Vagina (tissue), 2 donors: ENCODE measurements at places on chromosomes 4 and X.

GRCh38 chrX:13996650-13997049, 33.0 kb downstream of the GEMIN8 start:
- DNase-seq = no peak

- no peak for DNase-seq
These were observed 25.3 kb downstream of the FAM47E start for GRCh38 chr4:76276813-76277212.

GRCh38 chr4:17613761-17614415, 553 bp upstream of the MED28 start:
- no peak for DNase-seq

- no peak for DNase-seq
These were observed 164.3 kb upstream of the GPC4 start for GRCh38 chrX:133579631-133580030.

GRCh38 chrX:7987160-7988012, 60.2 kb upstream of the PNPLA4 start:
- no peak for DNase-seq

- no peak for DNase-seq
These were observed 9.2 kb upstream of the SLC25A43 start for GRCh38 chrX:119389871-119390501.

GRCh38 chrX:16664074-16664473, 14.1 kb downstream of the S100G start:
- no peak for DNase-seq

GRCh38 chr4:52036886-52037530, 1.1 kb downstream of the SGCB start:
- no peak for DNase-seq

- DNase-seq = no peak
These were observed 123.7 kb downstream of the AFF1 start for GRCh38 chr4:87058356-87059073.

- no peak for DNase-seq
These were observed 145.4 kb upstream of the LCORL start for GRCh38 chr4:18166925-18167324.

GRCh38 chr4:145566768-145567167, 52.4 kb upstream of the MMAA start:
- DNase-seq = no peak

- DNase-seq = no peak
These were observed 234.2 kb upstream of the RPS6KA3 start for GRCh38 chrX:20500949-20501348.

DNA sequence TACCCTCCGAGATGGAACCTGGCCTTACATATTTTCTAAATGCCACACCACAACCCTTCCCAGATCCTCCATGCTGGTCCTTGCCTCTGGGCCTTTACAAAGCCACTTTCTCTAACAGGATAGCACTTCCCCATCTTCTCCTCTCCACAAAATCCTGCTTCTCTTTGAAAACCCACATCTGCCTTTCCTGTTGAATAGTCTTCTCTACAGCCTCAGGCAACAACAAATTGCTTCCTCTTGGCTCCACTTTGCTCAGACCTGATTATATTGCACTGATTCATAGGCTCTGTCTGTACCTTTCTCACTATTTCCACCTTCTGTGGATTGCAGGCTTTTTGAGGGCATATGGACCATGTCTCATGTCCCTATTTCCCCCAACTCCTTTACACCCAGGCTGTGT, 203.7 kb upstream of the MBNL3 start:
- DNase-seq = no peak

DNA sequence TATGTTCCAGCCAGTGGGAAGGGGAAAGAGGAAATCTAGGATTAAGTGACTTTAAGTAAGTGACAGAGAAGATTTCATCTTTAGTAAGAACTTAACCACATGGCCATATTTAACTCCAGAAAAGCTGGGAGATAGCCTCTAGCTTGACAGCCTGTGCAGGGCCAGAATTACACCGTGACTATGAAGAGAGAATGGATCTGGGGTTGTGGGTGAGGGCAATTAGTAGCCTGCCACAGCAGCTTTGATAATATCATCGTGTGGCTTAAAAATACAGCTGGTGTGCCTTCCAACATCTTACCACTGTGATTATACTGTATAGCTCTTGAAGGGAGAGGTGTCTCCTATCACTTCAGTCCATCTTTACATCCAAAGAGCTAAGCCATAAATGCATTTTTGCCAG, 57.6 kb upstream of the TBC1D9 start:
- no peak for DNase-seq

DNA sequence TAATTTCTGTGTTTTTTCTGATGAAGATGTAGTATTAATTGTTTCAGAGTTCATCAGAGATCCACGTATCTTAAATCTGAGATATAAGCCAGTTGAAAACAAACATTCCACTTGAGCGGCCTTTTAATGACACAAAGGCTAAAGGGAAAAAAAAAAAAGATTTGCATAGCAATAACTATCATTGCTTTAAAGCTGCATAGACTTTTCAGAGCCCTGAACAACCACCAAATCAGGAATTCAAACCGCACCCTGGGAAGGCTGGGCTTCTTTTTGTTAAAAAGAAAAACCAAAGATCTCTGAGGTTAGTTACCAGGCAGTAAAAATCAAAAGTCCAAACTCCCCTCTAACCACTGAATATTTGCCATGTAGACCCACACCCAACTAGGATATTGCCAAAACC, 206.0 kb downstream of the HHIP start:
- no peak for DNase-seq

GRCh38 chr4:153785910-153786721, 2.8 kb downstream of the SFRP2 start:
- DNase-seq = no peak

- no peak for DNase-seq
These were observed 1.2 kb downstream of the TAF1 start for GRCh38 chrX:71367396-71367795.

DNA sequence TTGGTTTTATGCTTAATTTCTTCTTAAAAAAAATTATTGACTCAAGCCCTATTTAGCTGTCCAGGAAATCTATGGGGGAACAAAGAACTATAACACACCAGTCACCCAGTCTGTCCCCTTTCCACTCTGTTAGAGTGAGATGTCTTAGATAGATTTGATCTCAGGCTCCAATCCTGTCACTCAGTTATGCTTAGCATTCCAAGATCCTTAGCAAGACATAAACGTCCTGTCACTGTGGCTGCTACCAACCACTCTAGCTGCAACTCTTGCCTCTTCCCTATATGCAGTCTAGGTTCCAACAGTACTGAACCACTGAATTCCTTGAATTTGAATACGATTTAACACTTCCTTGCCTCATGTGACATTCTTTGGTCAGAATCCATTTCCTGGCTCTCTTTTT, 241.9 kb upstream of the NWD2 start:
- DNase-seq = no peak

GRCh38 chr4:82248903-82249632, 124.7 kb downstream of the HNRNPD start:
- DNase-seq = no peak

GRCh38 chrX:153551135-153551534, 33.7 kb downstream of the ATP2B3 start:
- no peak for DNase-seq

DNA sequence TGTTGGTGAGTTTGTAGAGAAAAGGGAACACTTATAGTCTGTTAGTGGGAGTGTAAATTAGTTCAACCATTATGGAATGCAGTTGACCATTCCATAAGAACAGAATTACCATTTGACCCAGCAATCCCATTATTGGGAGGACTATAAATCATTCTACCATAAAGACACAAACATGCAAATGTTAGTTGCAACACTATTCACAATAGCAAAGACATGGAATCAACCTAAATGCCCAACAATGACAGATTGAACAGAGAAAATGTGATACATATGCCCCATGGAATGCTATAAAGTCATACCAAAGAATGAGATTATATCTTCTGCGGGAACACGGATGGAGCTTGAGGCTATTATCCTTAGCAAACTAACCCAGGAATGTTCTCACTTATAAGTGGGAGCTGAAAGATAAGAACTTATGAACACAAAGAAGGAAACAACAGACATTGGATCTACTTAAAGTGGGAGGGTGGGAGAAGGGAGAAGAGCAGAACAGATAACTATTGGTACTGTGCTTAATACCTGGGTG, 1819.2 kb upstream of the ADGRL3 start:
- DNase-seq = no peak

DNA sequence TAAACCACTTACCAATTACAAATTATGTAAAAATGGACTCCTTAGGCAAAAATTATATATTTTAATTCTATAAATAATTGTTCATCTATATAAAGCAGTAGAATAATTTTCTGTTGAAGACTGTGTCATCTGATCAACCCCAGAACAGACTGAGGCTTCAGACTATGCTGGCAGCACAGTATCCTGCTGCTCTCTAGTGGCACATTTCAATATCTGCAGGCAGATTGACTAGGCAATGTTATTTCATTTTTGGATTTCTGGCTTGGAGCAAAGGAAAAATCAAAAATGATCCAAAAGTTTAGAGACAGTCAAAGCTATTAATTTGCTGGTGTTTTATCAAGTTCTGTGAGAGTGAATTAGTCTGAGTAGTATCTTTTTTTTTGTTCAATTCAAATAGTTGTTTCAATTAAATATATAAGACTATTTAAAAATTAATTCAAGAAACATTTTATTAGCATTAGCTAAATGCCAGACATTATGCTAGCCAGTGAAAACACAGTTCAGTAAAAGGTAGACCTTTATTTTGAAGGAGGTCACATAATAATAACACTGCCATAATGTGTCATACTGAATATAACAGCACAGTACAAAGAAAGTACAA, 21.3 kb upstream of the SULT1E1 start:
- no peak for DNase-seq

DNA sequence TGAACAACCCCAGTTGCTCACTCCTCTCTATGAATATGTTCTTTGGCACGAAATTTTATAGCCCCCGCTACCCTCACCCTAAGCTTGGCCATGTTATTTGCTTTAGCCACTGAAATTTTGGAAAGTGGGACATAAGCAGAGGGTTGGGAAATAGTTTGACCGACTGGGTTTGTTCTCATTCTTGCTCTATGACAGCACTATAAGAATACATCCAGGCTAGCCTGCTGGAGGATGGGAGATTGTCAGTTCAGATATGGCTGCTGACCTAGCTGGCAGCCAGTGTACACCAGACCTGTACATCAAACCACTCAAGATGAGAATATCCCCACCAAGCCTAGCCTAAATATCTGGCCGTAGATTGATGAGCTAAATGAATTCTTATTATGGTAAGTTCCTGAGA, 298.1 kb downstream of the PDGFC start:
- no peak for DNase-seq

DNA sequence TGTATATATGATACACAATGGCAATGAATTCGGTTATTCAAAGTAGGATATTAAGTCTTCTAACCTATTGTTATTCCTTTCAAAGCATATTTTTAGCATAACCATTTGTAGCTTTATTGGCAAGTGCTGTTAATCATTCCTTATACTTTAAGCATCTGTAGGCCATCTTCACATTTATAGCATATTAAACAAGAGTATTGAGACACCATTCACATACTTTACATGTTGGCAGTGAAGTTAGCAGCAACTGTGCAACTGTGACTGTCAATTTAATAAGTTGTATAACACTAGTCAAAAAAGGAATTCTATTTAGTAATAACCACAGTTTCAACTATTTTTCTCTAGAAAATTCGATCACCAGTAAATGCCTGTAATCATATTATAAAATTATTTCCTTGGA, 107.3 kb upstream of the MYOZ2 start:
- DNase-seq = no peak

GRCh38 chrX:85517994-85518718, 138.7 kb upstream of the POF1B start:
- DNase-seq = no peak

GRCh38 chrX:13223868-13224567, 95.8 kb downstream of the ATXN3L start:
- DNase-seq = no peak

DNA sequence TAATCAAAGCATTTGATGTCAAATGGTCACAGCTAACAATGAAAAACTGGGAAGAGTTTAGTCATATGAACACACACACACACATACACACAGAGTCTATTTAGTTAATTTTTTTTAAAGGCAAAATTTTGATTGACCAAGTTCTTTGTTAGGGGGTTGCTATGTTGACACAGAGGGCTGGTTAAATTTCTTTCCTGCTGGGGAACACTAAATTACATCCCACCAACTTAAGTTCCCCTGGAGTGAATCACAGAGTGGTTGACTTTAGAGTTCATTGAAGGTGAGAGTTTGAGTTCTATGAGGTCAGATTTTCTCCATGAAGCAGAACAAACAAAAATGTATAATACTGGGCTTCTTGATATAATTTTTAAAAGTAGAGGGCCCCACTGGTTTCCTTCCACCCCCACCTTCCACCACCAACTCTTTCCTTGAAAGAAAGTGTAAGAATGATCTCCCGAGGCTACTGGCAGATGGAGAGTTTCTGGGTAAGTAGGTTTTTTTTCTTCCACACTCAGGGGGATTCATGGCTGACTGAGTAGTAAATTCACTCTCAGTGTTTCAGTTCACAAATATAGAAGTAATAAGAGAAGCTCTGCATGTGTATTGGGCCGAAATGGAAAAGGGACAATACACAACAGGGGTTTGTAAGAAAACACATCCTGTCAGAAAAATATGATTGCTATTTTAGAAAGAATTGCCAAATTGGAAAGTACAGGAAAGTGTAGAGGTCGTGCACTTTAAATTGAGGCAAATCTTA, 917.0 kb upstream of the LCORL start:
- DNase-seq = no peak

- DNase-seq = no peak
These were observed 47.8 kb downstream of the MAP7D3 start for GRCh38 chrX:136203438-136203837.

- no peak for DNase-seq
These were observed 58.9 kb downstream of the RELL1 start for GRCh38 chr4:37627263-37627662.

- DNase-seq = no peak
These were observed at the start of gene OTOP1 for GRCh38 chr4:4226606-4227438. OTOP1 (minus strand) TSS chr4:4226929; CDS start chr4:4226864, 65 bp downstream.

DNA sequence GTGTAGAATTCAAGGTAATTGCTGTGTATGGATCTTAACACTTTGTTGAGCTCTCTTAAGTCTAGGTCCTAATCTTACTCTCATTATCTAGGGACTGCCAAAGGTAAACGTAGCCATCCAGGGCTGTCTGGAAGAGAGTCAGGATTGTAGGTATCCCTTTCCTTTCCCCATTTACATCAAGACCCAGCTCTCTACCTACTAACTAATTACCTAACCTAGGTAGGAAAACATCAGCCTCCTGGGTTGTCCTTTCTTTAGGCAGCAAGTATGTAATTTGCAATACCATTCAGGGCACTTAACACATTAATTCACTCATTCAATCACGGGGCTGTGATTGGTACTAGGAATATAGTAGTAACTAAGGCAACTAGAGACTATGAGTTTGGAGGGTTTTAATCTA, 15.2 kb upstream of the CPEB2 start:
- DNase-seq = no peak

DNA sequence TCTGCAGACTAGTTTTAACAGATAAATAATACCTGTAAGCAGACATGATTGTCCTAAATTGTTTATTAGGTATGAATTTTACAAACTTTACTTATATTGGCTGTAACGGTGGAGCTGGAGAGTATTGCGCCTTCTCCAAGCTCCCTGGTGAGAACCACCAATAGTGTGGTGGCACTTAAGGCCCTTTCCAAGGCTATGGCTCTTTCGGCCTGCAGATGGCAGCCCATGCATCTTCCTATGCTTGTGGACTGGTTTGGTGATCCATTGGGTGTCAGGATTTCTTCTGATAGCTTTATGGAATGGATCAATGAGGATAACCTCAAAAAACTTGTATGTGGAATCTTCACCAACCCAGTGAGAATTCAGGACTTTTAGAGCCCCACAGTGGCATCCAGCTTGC, 7.8 kb downstream of the LARP1B start:
- DNase-seq = no peak

- DNase-seq = no peak
These were observed 225.8 kb upstream of the SPRY1 start for GRCh38 chr4:123170843-123171242.

- DNase-seq = no peak
These were observed 28.6 kb upstream of the TAF9B start for GRCh38 chrX:78168065-78168464.
